ENCODE measurements at places on chromosomes 1 and 21.

- no peak for DNase-seq
Observed at GRCh38 chr1:226529891-226530290, 18.7 kb upstream of the STUM start.

DNA sequence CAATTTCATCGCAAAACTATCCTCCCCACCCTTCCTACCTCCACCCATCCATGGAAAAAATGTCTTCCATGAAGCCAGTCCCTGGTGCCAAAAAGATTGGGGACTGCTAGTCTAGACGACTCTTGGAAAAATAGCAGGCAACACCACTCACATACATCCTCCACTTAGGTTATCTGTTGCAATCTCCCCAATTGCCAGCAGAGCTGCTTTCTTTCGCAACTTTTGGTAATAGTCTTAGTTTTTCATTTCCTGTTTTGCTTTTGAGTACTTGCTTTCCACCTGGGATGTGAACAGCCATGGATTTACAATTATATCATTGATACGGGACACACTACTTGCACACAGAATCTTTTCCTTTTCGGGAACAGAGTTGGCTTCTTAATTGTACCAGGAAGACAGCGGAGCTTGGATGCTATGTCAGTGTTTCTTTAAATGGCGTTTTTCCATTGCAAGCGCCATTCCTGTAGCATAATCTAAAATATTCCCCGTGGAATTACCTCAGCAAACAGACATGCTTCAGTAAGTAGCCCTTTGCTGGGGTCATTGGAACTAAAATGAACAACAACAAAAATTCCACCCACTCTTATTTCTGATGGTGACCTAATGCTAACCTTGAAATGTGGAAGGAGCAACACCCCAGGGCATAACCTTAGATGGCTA is 183.3 kb upstream of the ADGRL2 start:
- no peak for DNase-seq

DNA sequence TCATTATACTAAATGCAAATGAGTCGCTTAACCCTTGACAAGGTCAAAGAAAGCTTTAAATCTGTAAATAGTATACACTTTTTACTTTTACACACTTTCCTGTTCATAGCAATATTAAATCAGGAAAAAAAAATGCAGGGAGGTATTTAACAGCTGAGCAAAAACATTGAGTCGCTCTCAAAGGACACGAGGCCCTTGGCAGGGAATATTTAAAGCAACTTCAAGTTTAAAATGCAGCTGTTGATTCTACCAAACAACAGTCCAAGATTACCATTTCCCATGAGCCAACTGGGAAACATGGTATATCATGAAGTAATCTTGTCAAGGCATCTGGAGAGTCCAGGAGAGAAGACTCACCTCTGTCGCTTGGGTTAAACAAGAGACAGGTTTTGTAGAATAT is 62.7 kb downstream of the CAPN2 start:
- no peak for DNase-seq

DNA sequence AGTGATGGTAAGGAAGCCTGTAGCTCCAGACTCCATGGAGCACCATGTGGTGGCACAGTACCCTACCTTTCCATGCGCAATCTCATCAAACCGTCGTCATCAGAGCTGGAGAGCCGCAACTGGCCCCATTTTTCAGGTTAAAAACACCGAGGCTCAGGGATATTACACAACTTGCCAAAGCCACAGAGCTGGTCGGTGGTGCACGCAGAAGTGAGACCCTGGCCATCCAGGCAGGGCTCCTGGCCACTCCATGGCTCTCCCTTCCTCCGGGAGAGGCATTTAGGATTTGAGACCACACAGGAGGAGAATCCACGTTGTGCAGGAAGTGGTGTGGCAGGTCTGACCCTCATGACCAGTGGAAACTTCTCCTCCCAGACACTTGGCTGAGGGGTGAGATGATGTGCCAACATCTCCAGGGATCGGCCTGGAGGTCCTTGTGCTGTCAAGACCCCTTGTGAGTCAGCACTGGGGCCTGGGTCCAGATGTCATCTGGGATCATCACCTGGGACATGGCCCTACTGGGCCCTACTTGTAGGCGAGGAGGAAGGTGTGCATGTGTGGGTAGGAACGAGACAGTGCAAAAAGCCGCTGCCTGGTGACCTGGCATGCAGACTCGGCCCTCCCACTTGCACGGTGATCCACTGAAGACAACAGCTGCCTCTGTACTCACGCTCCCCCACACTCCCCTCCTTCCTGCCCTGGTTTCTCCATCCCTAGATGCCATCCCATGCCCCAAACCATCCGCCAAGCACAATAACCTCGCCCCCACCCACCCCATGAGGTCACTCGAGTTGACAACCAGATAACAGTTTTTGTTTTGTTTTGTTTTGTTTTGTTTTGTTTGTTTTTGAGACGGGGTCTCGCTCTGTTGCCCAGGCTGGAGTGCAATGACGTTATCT is 10.4 kb downstream of the TFF3 start:
- DNase-seq = no peak

GRCh38 chr1:24161270-24161669 is 18.3 kb upstream of the IL22RA1 start:
- no peak for DNase-seq

DNA sequence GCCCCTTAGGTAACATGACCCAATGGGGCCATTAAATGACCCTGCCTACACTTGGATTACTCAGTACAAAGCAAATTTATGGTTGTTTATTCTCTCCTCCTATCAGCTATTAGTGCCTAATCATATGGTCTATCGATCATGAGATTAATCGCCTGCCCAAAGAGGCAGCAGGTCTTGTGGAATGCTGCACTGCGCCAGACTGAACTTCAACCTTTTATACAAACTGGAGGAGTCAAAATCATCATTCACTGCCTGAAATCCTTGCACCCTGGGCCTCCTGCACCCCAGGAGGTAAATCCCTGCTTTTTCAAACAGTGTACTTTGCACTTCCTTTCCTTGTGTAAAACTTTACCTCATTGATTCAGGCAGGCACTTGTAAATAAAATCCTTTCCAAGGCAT is 69.7 kb downstream of the NFIA start:
- no peak for DNase-seq

- no peak for DNase-seq
Observed at GRCh38 chr1:8122160-8122476, 96.0 kb upstream of the ERRFI1 start.

DNA sequence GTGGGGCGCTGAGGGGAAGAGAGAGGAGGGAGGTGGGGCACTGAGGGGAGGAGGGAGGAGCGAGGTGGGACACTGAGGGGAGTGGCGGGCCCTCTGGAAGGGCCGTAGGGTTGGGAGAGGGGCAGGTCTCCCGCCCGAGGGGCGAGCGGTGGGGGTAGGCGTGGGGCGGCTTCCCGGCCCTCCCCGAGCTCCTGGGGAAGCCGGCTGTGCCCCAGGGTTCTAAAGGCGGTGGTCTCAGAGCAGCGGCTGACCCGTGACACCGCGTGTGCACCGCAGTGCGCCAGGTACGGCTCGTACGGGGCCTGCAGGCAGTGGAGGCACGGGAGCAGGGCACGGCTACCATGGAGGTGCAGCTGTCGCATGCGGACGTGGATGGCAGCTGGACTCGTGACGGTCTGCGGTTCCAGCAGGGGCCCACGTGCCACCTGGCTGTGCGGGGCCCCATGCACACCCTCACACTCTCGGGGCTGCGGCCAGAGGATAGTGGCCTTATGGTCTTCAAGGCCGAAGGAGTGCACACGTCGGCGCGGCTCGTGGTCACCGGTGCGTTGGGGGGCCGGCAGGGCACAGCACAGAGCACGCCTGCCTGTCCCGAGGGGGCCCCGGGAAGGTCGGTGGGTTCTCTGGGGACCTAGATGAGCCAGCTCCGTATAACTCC is 68.5 kb downstream of the OBSCN start:
- DNase-seq = no peak

DNA sequence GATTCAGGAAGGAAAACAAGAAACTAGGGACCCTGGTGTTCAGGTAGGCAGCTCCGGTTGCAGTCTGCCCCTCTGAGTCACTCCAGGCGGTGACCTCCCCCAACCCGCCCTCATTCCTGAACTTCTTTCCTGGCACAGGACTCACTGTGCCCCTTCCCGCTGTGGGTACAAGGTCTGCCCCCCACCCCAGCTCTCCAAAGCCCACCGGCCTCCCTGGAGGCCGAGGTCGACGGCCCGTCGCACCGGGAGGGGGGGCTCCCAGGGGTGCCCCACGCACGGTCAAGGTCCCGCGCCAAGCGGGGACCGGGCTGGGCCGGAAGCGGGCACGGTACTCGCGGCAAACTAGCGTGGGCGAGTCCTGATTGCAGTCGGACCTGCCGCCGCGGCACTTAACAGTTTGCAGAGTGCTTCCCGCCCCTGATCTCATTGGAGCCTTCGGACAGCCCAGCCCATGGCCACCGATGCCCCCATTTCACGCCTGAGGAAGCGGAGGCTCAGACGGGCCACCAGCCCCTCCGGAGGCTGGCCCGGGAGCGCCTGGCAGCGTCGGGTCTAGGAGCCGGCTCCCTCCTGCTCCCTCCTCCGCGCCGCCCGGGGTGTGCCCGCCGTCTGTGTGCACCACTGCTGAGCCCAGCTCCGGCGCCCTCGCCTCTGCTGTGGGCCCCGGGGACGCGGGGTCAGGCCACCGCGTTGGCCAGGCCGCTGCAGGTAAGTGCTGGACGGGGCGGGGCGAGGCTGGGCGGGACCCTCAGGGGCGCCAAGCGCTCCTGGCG is at the start of gene GJB3:
Gene GJB3 (plus strand): TSS at position 144 of the 773 bp plus-strand sequence. CDS start 3,549 bp downstream, outside the sequence.
- DNase-seq = peak; percentile 13

GRCh38 chr1:244271691-244272308 is 179.9 kb downstream of the ADSS2 start:
- DNase-seq = no peak

GRCh38 chr1:36166136-36166535 is 10.2 kb downstream of the MAP7D1 start:
- DNase-seq = no peak

- no peak for DNase-seq
Observed at GRCh38 chr1:36772647-36773495, 261.4 kb downstream of the GRIK3 start.

- no peak for DNase-seq
Observed at GRCh38 chr1:2833454-2834145, 32.1 kb upstream of the TTC34 start.

DNA sequence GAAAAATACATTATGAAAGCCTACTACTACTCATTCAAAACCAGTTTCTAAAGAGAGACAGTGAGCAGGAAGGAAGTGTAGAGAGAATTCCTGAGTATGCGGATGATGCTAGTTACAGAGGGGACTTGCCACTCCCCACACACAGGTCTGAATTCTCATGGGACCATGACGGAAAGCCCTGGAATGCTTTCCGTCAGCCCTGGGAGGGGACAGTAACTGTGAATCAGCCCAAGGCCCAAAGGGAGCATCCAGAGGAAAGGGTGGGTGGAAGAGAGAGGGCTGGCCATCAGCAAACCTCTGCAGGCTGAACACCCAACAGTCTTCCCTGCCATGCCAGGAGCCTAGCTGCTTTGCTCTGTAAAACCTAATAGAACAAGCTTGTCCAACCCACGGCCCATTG is 36.4 kb downstream of the RCSD1 start:
- peak; percentile 34 for DNase-seq

GRCh38 chr1:229167318-229167717 is 103.6 kb upstream of the RAB4A start:
- no peak for DNase-seq

GRCh38 chr1:2636733-2637132 is 3.9 kb upstream of the MMEL1 start:
- DNase-seq = no peak

GRCh38 chr1:5388622-5389021 is 603.6 kb downstream of the NPHP4 start:
- no peak for DNase-seq

DNA sequence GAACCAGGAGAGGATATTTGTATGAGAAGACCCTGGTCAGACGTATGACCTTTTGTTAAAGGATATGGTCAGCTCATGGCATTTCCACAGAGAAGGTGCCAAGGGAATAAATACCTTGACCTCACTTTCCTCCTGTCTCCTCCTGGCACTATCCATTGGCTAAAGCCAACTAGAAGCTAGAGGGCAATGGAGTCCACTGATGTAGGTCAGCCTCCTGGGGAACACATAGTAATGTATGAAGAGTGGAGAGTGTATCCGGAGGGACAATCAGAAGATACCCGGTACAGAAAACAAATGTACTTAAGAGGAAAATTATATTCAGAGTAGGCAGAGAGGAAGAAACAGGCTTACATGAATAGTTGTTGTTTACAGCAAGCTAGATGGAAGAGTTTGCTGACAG is 698 bp upstream of the NTMT2 start:
- DNase-seq = no peak

DNA sequence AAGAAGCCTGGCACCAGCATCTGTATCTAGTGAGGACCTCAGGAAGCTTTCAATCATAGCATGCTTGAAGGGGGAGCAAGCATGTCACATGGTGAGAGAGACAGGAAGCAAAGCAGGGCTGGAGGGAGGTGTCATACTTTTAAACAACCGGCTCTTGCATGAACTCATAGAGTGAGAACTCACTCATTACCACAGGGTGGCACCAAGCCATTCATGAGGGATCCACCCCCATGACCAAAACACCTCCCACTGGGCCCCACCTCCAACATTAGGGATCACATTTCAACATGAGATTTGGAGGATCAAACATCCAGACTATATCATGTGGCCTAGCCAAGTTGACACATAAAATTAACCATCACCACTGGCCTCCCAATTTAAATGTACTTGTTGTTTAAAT is 125.1 kb upstream of the KCND3 start:
- DNase-seq = no peak

GRCh38 chr1:67700692-67701410 is 15.8 kb downstream of the GADD45A start:
- no peak for DNase-seq

GRCh38 chr1:34711485-34711884 is 43.4 kb upstream of the GJB5 start:
- DNase-seq = no peak

GRCh38 chr1:40708750-40709099 is 17.2 kb downstream of the NFYC start:
- no peak for DNase-seq

DNA sequence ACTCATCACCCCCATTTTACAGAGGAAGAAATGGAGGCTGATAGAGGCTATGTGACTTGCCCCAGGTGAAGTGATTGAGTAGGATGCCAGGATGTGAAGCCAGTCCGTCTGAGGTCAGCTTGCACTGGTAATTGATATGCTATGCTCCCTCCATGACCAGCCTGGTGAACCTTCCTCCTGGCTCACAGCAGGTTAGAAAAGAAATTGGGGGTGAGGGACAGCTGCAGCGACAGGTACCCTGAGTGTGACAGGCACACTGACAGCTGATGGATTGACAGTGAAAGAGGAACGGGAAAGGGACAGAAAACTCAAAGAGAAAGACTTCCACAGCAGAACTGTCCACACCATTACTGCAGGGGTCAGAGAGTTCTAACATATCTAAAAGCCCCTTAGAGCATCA is 102.1 kb downstream of the SUSD4 start:
- no peak for DNase-seq

DNA sequence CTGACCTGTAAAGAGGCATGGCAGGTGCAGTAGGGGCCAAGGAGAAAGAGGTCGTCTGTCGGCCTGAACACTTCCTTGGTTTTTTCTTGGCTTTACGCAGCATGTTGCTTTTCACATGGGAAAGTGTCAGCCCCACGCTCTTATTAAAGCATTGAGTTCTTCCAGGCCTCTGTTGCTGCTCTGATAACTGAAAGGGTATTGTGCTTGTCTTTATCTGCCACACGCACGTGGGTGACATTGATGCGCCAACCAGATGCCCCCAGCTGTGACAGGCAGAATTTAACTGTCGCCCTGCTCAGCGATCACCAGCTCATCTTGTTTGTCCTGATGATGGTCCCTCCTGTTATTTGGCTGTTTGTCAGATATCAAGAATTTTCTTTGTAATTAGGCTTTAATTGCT is 76.5 kb downstream of the GALNT2 start:
- DNase-seq = no peak

- DNase-seq = peak; percentile 28
Observed at GRCh38 chr1:19429611-19430010, 55.7 kb downstream of the CAPZB start.

- no peak for DNase-seq
Observed at GRCh38 chr1:178869119-178869697, 1.7 kb downstream of the ANGPTL1 start.

Data from suppressor macrophage (primary cell).